Esophagus muscularis mucosa (tissue), 4 donors: ENCODE measurements at places on chromosomes 12 and 14. TPM values are rescaled to one million over a fixed set of nuclear protein-coding genes. Genes with fewer than 3 reads are reported as not detected.
A peak's percentile ranks its signal among the peaks of the same experiment; 100 is the strongest.

DNA sequence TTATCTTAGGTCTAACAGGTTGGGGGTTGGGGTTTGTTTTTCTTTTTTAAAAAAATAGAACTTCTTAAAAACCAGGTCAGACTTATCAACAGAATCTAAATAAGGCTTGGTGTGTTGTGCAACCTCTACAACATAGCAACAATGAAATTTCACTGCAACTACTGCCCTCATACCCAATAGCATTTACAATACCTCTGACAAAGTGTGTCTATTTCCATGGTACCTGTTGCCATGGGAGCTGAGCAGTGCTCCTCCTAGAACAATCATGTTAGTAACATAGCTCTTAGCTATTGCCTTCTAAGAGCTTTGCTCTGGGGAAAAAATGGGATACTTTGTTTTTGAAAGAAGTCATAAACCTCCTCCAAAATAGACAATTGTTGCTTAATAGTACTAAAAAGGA, 103.3 kb upstream of the CCDC175 start:
- peaks cover 13% of the 10 kb centered on the region for H3K4me1 ChIP-seq
- H3K4me3 ChIP-seq = no peak overlapping the region
- DNase-seq = no peak
- H3K27me3 ChIP-seq = no peaks in the 10 kb centered on the region

DNA sequence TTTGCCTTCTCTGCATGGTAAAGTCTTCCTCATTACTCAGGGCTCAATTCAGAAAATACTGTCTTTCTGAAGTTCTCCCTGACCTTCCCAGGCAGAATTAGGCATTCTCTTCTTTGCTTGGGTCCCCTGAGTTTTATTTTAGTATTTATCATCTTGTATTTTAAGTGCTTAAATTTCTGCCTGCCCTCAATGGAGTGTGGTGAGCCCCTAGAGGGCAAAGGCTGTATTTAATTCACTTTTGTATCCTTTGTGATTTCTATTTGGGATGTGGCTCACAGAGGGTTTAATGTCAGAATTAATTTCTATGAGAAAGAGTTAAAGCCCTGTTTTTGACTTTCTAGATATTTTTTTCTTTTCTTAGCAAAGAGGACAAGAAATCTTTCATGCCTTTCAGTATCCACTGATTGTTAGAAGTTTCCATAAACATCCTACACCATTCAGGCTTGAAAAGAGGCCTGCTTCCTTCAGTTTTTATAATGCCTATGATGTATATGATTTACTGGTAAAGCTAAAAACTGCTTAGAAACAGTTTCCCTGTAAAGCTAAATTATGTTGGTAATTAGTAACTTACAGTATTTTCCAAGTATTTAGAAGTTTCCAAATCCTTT, 55.6 kb upstream of the PTPRB start:
- no peaks in the 10 kb centered on the region for H3K27me3 ChIP-seq
- DNase-seq = no peak
- no peak overlapping the region for H3K4me3 ChIP-seq
- H3K4me1 ChIP-seq = no peaks in the 10 kb centered on the region
- H3K36me3 ChIP-seq = no peaks in the 10 kb centered on the region

GRCh38 chr12:16155938-16156337, 121.5 kb downstream of the SLC15A5 start:
- no peak for DNase-seq
- no peak overlapping the region for H3K4me3 ChIP-seq
- H3K27ac ChIP-seq = no peak overlapping the region
- no peaks in the 10 kb centered on the region for H3K36me3 ChIP-seq
- no peaks in the 10 kb centered on the region for H3K27me3 ChIP-seq
- H3K4me1 ChIP-seq = no peaks in the 10 kb centered on the region

DNA sequence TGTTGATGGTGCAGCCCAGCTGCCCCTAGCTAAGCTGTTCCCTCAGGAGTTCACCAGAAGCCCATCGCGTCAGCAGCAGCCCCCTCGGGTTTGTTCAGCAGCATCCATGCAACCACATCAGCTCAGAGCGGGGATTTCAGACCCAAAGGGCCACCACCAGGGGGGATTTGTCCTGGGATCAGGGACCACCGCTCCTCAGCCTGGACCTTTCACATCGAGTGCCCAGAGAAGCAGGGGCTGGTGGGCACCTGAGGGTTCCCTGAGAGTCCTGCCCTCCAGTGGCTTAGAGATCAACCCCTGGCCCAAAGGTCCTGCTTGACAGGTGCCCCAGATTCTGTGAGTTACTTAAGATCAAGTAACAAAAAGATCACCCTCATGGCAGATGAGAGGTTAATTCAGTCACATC, 65.9 kb upstream of the C14orf180 start:
- no peak overlapping the region for H3K27ac ChIP-seq
- no peaks in the 10 kb centered on the region for H3K36me3 ChIP-seq
- no peak overlapping the region for H3K4me3 ChIP-seq
- H3K27me3 ChIP-seq = no peaks in the 10 kb centered on the region
- peak; percentile 66 for DNase-seq

GRCh38 chr14:89540009-89540829, 123.2 kb upstream of the FOXN3 start:
- H3K36me3 ChIP-seq = no peaks in the 10 kb centered on the region
- H3K4me3 ChIP-seq = no peak overlapping the region

DNA sequence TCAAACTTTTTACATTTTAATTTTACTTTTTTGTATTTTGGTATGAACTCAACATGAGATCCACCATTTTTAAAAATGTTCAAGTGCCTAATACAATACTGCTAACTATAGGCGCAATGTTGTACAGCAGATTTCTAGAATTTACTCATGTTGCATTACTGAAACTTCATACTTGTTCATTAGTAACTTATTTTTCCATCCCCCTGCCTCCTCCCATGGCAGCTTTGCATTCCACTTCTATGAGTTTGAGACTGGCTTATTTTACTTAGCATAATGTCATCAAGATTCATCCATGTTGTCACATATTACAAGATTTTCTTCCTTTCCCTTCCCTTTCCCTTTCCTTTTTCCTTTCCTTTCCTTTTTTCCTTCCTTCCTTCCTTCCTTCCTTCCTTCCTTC, 825.9 kb downstream of the SLC16A7 start:
- H3K4me3 ChIP-seq = no peak overlapping the region
- DNase-seq = no peak
- no peak overlapping the region for H3K27ac ChIP-seq

GRCh38 chr14:54108481-54109471, 152.2 kb upstream of the BMP4 start:
- H3K27ac ChIP-seq = no peak overlapping the region
- H3K36me3 ChIP-seq = no peaks in the 10 kb centered on the region
- peaks cover 18% of the 10 kb centered on the region for H3K4me1 ChIP-seq

The GALNT6 gene
- total RNA-seq = 5.8 TPM

- no peak overlapping the region for H3K27ac ChIP-seq
- H3K36me3 ChIP-seq = no peaks in the 10 kb centered on the region
- no peak for DNase-seq
- H3K27me3 ChIP-seq = peaks cover 29% of the 10 kb centered on the region
- H3K4me1 ChIP-seq = peaks cover 26% of the 10 kb centered on the region
- H3K4me3 ChIP-seq = no peak overlapping the region
These were observed 6.6 kb upstream of the SLC6A13 start for GRCh38 chr12:269191-269590.

The CISTR gene
- not detected for total RNA-seq

GRCh38 chr12:15846887-15847286, 35.3 kb upstream of the STRAP start:
- H3K27ac ChIP-seq = no peak overlapping the region
- no peaks in the 10 kb centered on the region for H3K27me3 ChIP-seq
- H3K4me1 ChIP-seq = no peaks in the 10 kb centered on the region
- H3K36me3 ChIP-seq = no peaks in the 10 kb centered on the region
- H3K4me3 ChIP-seq = no peak overlapping the region
- DNase-seq = no peak
